Germinal center (tissue), 1 donor: ENCODE measurements at places on chromosomes 4 and X.

DNA sequence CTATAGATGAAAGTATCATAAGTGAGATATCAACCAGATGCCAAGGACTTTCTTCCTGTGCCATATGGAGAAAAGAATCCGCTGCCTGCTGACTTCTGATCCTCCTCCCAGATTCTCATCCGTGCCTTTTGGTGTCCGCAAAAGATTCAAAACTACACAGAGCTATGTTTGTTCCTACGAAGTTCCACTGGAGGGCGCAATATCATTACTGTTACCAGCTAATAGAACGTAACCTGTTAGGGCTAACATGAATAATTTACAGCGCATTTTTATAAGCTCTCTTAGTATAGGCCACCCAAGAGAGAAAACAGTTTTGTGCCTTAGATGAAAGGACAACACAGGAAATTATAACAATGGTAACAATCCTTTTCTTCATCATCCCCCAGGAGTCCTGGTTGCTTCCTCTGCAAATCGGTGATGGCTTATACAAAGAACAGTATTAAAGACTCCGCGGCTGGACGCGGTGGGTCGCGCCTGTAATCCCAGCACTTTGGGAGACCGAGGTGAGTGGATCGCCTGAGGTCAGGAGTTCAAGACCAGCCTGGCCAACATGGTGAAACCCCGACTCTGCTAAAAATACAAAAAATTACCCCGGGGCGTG is 22.8 kb upstream of the CENPVL3 start:
- DNase-seq = peak; percentile 14

DNA sequence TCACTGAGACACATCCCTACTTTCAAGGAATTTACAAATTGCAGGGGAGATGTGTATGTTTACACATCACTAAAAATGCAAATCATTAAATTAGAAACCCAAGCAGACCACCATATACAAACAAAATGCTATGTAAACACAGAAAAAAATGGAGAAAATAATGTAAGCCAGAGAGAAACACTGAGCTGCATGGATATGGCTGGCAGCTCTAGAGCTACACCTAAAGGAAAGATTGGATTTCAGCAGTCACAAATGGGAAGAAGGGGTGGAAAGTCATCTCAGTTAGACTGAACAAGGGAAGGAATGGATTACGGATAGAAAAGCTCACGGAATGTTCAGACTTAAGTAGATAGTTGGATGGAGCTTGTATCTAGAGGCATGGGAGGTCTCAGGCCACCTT is 186.3 kb downstream of the MOSPD2 start:
- DNase-seq = no peak

GRCh38 chrX:39204945-39205344 is 403.7 kb downstream of the MID1IP1 start:
- no peak for DNase-seq

GRCh38 chr4:23774909-23775308 is 114.9 kb downstream of the PPARGC1A start:
- DNase-seq = no peak
